Testis (tissue), 5 donors: ENCODE measurements at places on chromosomes 16 and 17.

DNA sequence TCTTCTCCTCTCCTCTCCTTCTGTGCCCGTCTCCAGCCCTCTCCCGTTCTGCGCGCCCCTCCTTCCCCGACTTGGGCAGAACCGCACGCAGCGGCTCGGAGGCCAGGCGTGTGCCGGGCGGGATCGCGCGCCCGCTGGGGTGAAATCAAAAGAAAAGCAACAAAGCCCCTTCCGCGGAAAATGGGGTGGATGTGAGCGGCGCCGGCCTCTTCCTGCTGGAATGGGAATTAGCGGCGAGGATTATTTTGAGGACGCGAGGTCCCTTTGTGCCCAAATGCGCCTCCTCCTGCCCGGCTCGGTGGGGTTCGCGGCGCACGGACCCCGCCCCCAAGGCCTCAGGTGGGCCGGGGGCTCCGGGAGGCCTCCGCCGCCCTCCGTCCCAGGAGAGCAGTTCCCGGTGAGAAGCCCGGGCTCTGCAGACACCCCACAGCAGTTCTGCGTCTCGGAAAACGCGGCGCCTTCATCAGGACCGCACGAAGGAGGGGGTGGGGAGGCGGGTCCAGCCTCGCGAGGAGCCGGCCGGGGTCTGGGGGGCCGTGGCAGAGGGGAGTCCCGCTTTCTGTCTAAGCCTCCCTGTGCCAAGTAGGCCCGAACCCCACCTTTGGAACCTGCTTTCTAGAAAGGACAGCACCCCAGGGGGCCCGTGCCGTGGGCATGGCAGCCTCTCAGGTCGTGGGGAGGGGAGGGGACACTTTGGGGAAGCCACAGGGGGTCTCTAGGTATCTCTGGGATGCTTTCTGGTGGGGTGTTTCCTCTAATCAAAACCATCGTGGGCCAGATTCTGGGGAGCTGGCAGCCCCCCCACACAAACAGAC, 91.0 kb upstream of the CBX4 start:
- DNase-seq = no peak

DNA sequence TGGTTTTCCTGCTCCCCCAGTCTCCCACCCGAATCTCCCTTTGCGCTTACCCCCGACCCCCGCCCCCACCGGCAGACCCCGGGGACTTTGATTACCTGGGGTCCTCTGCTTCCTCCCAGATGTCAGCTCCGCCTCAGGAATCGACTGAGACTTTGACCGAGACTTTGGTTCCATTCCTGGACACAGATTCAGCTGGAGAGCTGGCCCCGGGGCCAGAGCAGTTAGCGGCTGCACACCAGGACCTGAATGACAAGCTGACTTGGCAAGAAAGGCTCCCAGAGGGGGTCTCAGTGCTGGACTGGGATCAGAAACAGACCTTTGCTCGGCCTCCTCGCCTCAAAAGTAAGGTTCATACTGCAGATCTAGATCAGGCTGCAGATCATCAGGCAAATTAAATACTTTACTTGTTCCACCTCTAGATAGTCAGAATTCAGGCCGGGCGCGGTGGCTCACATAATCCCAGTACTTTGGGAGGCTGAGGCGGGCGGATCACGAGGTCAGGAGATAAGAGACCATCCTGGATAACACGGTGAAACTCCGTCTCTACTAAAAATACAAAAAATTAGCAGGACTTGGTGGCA, 60.3 kb upstream of the FBXO47 start:
- peak; percentile 27 for DNase-seq

GRCh38 chr16:71354156-71354555, 4.4 kb upstream of the CALB2 start:
- no peak for DNase-seq

DNA sequence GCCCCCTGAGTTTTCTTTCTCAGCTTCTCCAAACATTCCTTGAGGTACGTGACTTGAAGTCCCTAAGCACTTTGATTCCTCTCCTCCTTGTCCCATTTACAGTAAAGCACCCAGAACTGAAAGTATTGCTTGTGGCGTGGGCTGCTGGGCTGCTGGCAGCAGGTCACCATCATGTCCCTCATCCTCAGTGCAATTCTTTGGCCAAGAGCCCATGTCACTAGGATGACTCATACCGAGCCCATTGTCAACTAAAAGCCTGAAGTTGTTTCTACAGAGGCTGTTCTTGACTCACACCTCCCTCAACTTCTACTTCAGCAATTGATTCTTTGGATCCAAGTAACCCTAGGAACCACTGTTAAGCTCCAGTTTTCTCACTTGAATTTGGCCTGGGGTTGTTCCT, 54.3 kb downstream of the KPNA2 start:
- DNase-seq = peak; percentile 66

DNA sequence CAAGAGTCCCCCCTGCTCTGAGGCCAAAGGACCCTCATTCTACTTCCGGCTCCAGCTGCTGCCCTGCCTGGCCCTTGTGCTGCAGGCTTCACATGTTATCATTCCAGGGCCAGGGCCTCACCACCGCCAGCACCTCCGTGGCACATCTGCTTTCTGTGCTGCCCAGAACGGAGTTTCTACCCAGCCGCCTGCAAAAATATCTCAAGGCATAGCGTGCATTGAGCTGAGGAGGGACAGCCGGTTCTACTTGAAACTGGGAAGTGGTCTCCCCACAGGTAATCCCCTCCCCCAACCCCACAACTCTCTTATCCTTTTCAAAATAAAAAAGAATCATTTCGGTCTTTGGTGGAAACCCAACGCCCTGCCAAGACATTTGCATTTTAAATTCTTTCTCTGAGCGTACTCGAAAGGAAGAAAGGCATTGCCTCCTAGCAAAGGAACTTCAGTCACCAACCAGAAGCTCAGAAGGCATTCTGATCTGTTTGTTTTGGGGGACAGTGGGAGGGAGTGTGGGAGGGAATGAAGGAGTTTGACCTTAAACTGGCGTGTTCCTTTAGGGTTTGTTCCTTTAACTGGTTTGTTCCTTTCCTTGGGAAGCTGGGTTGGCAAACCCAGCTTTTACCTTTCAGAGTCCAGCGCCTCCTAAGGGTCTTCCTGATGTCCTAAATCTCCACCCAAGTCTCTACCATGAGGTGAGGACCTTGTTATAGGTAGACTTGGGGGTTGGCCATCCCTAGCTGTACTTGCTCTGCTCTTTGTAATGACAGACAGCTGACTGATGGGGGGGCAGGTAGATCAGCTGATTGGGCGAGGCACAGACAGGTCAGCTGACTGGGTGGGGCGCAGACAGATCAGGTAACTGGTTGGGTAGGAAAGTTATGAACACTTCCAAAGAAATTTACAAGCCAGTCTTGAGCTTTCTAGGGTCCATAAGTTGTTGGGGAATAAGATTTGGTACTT, 33.4 kb upstream of the PIK3R6 start:
- no peak for DNase-seq

GRCh38 chr16:5560084-5560483, 462.5 kb upstream of the EEF2KMT start:
- no peak for DNase-seq
